Stimulated activated CD8-positive, alpha-beta memory T cell treated with anti-CD3 and anti-CD28 coated beads, Interleukin-2, amount 100 ng/mL, for 1 hour (primary cell): ENCODE measurements at places on chromosomes 12 and 14.

- DNase-seq = no peak
Measured at GRCh38 chr14:23209651-23210423, 26.4 kb upstream of the SLC7A8 start.

- no peak for DNase-seq
Measured at GRCh38 chr14:82710267-82710841, 1176.7 kb upstream of the SEL1L start.

DNA sequence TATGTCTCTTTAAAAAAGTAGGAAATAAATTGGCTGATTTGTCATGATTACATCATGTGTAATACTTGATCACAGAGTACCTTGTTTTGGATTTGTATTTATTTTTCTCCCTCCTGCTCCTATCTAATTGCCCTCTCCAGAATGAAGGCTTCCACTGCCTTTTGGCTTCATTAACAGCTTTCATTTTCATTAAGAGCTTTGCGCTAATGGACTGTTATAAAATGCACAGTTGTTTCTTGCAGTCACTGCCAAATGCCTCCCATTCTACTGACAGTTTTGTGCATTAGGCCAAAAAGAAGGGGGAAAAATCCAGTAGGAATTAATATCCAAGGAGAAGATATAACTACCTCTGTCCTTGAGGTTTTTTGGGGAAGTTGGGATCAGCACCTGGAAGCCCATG lies 159.2 kb downstream of the NRXN3 start:
- DNase-seq = no peak

DNA sequence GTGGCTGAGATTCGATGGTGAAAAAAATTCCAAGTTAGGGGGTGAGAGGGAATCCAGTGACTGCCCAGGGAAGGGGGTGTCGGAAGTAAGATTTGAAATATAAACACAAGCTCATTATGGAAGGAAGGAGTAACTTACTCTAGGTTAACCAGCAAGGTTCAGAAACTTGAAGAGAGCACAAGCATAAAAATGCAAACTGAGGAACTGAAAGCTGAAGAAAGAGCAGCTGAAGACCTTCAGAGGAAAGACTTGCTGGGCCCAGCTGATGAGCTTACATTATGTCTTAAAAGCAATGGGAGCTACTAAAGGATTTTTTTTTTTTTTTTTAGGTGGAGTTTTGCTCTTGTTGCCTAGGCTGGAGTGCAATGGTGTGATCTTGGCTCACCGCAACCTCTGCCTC lies 189.7 kb upstream of the GRIN2B start:
- DNase-seq = no peak

DNA sequence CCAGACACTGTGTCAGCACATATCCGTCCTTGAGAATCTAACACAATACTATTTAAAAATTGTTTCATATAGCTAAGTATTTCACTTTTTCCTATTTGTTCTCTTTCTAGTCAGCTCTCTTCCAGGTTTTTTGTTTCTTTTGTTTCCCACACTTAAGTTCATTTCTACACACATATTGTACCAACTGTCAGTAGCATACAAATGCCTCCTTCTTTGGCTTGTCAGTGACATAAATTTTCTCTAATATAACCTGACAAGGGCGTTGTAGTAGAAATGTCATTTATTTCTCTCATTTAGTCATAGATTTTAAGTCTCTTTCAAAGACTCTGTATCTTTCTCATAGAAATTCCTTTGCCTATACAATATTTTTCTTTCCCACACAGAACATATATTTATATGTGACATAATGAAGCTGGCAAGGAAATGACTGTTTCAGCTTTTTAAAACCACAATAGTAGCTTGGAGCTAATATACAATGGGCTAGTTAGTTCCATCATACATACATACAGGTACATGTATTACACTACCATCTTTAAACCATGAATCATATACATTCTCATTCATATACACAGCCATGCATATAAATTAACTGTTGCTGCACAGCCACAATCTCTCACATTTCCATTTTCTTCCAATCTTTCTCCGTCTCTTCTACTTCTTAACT lies 42.3 kb upstream of the EPS8 start:
- DNase-seq = no peak

DNA sequence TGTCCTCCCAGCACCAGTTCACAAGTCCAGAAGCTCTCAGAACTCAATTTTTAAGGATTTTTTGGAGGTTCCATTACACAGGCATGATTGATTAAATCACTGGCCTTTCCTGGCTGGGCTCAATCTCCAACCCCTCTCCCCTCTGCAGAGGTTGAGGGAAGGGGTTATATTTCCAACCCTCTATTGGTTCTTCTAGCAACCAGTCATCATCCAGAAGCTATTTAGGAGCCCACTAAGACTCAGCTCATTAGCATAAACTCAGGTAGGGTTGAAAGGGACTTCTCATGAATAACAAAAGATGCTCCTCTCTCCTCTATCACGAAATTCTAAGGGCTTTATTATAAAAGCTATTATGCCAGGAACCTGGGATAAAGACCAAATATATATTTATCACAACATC lies 41.5 kb downstream of the SPPL3 start:
- no peak for DNase-seq

DNA sequence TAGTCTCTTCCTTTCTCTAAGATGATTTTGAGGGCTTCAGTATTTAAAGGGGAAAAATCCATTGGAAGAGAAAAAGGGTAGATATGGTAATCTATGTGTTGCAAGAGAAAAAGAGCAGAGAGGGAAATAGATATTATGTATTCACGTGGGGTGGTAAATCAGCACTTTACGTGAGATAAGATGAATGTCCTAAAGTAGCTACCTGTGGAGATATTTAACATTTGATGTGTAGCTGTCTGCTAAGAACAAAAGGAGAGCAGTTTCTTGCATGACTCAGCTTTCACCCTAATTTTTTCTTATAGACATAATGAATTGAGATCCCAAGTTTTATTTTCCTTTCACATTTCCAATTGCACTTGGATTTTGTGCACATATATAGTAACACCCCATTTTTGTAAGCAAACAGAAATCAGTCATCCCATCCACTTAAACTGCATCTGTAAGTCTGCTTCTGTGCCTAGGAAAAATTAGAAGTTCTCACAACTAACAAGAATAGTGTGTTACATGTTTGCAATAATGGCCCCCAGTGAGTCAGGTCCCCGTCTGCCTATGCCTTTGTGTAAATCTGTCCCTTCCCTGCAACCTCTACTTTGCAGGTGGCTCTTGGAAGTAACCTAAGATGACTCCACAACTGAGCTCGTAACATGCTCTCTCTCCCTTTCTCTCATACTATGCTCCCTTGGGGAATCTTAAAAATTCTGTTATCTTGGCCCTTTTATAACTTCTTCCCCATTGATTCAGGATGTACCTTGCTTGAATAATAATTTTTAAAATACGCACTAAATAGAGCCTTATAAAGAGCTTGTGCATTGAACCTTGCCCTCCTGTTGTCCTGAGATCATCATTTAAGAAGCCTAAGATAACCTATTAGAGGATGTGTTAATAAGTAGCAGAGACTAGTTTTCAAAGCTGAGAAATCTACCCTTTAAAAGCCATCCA lies 3.7 kb downstream of the TMTC3 start:
- no peak for DNase-seq

DNA sequence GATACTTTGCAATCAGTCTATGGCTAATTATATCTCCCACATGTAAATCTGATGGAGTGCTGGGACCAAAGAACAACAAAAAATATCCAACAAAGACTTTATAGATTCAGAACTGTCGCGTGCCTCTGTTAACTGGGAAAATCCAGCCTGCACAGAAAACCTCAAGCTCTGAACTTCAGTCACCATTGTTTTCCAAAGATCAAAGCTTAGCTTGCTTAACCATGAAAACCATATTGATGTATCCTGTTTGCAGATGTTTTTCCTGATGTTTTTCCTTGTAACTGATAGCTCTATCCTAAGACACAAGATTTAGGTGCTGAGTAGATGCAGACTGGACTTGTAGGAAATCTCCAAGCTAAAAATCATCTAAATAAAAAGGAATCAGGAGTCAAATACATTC lies 163.7 kb downstream of the GXYLT1 start:
- DNase-seq = no peak

DNA sequence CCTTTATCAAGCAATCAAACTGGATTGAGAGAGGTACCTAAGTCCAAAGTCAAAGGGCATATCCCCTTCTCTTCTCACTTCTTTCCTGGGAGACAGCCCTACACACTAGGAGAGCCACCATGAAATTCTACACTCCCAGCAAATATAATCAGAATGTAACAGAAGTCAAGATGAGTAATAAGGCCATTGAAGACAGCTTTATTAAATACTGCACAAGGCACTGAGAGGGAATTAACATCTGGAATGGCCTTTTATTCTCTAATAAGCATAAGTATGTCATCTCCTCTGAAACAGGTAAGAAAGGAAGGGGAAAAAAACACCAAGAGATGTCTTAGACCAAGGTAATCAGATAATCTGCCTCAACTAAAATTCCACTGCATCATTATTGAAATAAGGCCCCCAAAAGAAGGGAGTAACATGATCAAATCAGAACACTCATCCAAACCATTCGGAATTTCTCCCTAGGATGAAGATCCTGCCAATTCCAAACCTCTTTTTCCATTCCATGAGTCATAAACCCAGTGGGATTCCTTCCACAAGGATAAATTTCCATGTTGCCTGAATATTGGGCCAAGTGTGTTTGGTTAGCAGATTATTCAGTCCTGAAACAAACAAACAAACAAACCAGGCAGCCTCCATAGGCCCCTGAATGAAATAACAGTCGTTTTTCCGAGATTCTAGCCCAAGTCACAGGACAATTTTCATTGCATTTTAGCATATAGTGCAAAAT lies 19.9 kb downstream of the SLC35F4 start:
- no peak for DNase-seq

- no peak for DNase-seq
Measured at GRCh38 chr14:69241577-69241976, 18.4 kb upstream of the GALNT16 start.

GRCh38 chr12:53808023-53808705 lies 56.4 kb upstream of the CISTR start:
- DNase-seq = no peak

- no peak for DNase-seq
Measured at GRCh38 chr12:124384299-124384894, 89.5 kb downstream of the RFLNA start.

GRCh38 chr12:73486256-73486655 lies 1051.4 kb upstream of the ATXN7L3B start:
- no peak for DNase-seq

GRCh38 chr14:72111911-72112310 lies 179.7 kb downstream of the RGS6 start:
- no peak for DNase-seq

GRCh38 chr12:12384571-12385340 lies 27.9 kb downstream of the BORCS5 start:
- no peak for DNase-seq

DNA sequence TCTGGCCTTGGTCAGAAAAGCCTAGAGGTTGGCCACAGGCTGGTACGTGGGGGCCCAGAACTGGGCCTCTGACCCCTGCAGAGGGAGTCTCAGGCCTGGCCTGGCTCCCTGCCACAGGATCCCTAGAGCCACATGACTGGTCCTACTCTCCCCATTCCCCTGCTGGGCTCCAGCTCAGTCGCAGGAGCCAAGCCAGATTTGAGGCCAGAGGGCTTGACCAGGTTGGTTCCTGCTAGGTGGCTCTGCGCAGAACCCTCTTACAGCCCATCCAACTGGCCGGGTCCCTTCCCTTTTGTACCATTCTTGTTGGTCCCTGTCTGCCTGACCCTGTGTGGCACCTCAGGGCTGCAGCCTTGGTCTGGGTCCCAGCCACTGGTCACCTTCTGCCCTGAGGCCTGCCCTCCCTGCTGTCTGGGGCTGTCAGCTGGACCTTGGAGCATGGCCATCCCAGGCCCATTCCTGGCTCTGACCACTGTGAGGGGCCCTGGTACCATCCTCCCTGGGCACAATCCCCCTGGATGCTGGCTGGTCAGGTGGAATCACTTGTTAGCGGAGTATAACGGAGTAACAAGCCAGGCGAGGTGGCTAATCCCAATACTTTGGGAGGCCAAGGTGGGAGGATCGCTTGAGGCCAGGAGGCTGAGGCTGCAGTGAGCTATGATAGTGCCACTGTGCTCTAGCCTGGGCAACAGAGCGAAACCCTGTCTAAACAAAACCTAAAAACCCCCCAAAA lies 22.9 kb upstream of the PPP1R13B start:
- DNase-seq = no peak

DNA sequence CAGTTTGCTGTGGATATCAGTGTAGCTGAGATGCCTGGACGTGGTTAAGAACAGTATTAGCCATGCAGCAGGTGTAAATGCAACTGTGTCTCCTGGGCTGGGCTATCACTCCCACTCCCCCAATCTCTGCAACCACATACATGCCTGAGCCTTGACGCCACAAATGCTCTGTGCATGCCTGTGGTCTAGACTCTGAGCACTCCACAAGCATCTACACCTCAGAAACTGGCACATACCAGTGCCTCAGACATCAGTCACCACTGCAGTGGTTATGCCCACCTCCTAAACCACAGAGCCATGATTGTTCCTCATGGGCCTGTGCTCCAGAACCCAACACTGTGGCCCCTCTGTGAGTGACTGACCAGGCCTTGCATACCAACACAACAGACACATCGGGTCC lies 226.8 kb upstream of the ALG10 start:
- no peak for DNase-seq

GRCh38 chr12:29415111-29415510 lies 34.1 kb upstream of the ERGIC2 start:
- no peak for DNase-seq

DNA sequence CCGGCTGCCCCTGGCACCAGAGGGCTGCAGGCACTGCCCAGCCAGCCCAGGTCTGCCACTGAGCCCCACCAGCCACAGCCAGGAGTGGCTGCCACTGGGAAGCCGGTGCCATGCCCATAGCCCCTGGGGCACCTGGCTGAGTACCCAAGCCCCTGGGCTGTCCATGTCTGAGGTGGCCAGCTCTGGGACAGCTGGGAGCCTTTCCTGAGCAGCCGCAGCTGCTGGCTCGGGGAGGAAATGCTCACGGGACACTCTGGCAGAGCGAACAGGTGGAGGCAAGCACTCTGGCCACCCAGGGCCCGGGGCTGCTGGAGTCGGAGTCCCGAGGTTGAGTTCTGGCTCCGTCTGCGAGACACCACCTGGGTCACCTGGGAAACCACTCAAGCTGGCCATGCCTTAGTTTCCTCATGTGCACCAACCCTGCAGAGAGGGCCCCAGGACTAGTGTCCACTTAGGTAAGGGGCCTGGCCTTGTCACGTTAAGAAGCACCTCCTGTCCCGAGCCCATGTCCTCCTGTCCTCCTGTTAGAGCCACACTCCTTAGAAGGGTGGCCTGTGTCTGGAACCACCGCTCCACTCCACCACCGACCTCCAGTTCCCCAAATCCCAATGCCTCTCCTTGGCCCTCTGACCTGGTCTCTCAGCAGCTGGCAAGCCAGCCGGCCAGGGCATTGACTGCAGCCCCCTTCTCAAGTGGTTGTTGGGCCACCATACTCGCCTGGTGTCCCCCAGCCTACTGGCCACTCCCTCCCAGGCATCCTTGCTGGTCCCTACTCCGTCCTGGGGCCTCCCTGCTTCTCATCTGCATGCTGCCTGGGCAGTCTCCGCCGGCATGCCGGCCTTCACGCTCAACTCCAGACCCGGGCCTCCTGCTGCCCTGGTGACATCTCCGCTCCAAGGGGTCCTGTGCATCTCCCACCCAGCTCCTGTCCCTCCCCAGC lies 45.3 kb downstream of the BEGAIN start:
- no peak for DNase-seq
